ENCODE measurements at places on chromosomes 2 and 18.

DNA sequence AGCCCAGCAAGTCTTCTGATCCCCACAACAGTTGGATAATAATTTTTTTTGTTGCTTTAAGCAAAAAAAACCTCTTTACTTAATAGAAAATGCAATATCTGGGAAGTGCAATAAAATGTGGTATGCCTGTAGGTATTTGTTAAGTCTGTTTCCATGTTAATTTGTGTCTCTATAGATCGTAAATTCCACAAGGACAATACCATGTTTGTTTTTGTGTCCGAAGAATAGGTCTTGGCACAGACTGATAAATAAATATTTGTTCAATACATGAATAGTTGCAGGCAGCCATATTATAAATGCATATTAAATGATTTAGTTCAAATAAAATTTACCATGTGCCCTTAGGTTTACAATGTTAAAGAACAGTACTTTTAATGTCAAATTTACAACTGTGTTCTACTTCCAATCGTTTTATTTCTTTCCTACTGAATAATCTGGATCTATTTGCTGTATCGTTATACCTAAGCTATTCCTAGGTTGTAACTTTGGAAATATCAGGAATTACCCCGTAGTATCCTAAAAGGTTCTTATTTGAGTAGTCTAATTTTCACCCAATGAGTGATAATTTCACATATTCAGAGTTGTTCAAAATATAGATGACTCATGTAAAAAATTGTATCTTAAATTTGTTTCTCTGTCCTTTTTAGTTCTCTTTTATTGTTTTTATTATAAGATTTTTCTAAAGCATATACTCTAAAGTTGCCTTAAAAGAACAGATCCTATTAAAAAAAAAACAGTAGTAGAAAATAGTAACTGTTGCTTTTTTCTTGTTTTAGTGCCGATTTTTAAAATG lies 151.8 kb downstream of the EHBP1 start:
- DNase-seq = no peak

GRCh38 chr2:196104066-196104465 lies 35.4 kb upstream of the DNAH7 start:
- DNase-seq = no peak

DNA sequence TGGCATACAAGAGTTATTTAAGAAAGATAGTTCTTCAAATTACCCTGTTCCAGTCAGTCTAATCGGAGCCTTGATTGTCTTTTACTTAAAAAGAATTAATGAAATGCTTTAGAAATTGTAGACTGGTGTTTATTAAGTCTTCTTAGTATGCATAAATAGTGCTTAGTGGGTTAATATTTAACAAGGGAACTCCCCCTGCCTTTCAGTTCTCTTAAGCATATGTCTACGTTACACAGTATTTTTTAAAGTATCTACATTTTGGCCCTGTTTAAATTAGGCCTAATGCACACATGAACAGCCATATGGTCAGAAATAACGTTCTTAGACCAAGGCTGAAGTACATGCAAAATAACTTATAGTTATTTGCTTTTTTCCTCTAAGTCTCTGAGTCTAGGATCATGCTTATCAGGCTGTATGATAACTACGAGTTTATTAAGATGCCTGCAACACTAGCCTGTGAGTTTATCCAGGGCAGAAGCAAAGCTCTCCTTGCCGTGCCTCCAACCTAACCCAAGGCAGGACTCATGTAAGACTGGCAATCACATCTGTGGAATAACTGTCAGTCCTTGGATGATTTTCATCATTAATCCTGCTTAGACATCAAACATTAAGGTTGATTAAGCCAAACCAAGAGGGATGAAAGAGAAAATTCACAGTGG lies 6.7 kb downstream of the BCL2 start:
- no peak for DNase-seq

GRCh38 chr2:160238392-160238791 lies 38.3 kb upstream of the ITGB6 start:
- DNase-seq = no peak

- no peak for DNase-seq
Observed at GRCh38 chr2:59015027-59015426, 773.9 kb upstream of the FANCL start.
